LNCaP clone FGC (cell line): ENCODE measurements at places on chromosomes 1 and 21.

GRCh38 chr1:43879414-43879813 lies 54.2 kb upstream of the ARTN start:
- DNase-seq = no peak

GRCh38 chr1:245871915-245872314 lies 635.2 kb downstream of the SMYD3 start:
- DNase-seq = no peak

- peak; percentile 49 for DNase-seq
Observed at GRCh38 chr21:18157406-18157805, 87.2 kb upstream of the CHODL start.

- DNase-seq = no peak
Observed at GRCh38 chr1:35499652-35500176, 57.5 kb downstream of the KIAA0319L start.

GRCh38 chr1:150514913-150515327 lies 632 bp upstream of the FALEC start:
- DNase-seq = no peak

- no peak for DNase-seq
Observed at GRCh38 chr1:10514490-10515235, 39.9 kb downstream of the PEX14 start.

- DNase-seq = no peak
Observed at GRCh38 chr1:20271498-20272400, 18.9 kb upstream of the VWA5B1 start.

- DNase-seq = peak; percentile 8
Observed at GRCh38 chr1:151945725-151946722, 36.7 kb upstream of the THEM4 start.

GRCh38 chr1:18583326-18583941 lies 47.2 kb upstream of the PAX7 start:
- no peak for DNase-seq

DNA sequence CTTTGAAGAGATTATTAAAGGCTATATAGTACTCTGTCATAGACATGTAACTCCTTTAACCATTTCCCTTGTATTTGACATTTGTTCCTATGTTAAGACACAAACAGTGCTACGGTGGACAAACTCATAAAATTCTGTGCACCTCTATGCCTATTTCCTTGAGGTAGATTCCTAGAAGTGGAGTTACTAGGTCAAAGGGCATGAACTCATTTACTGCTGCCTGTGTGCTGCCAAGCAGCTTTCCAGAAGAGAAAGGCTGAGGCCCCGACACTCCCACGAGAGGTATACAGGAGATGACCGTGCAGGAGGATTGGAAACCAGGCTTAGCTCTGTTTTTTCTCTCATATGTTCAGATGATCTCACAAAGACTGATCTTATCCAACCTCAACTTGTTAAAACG lies 34.4 kb upstream of the TENT5C start:
- no peak for DNase-seq

- DNase-seq = no peak
Observed at GRCh38 chr1:25944986-25945385, 38.8 kb upstream of the STMN1 start.

DNA sequence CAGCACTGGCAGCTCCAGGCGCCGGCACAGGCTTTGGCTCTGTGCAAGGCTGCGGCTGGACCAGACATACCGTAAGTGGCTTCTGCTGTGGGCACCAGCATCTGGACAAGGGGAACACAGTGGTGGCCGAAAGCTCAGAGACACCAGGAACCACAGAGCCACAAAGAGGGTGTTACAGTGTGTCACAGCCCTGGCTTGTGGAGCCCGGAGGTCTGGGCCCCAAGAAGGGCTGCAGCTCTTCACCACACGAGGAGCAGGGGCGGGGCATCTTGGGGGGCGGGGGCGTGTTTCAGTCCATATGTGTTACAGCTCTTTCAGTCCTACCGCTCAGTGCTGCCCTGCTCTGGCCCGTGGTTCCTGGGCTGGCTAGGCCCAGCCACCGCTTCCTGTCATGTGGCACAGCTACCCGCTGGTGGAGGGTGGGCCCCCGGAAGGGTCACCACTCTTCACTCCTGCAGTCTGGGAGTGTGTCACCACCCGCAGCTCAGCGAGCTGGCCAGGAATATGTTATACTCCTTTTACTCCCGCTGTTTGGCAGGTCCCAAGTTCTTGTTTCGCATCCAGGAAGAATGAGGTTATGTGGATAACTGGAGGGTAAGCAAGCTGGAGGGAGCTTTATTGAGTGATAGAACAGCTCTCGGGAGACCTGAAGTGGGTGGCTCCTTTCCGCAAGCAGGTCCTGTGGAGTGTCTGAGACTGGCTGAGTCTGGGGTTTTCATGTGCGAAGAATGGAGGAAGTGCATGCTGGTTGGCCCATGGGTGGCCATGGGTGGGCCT lies 3.3 kb upstream of the LSM10 start:
- no peak for DNase-seq

DNA sequence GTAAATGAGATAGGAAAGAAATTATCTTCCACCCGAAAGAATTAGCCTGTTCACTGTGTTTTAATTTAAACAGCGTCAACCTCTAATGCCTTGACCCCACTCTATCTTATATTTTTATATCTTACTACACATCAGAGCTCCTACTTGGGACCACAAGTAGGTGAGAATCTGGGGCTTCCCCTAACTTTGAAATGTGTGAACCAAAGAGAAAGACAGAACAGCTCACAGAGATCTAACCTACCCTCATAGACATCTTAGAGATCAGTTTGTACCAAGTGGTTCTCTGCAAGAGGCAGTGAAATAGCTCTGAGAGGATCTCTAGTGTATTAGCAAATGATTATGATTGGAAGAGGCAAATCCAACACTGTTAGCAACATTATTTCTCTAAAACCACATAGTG lies 31.0 kb upstream of the IFI16 start:
- no peak for DNase-seq

- DNase-seq = no peak
Observed at GRCh38 chr1:66412704-66413103, 121.2 kb upstream of the SGIP1 start.

DNA sequence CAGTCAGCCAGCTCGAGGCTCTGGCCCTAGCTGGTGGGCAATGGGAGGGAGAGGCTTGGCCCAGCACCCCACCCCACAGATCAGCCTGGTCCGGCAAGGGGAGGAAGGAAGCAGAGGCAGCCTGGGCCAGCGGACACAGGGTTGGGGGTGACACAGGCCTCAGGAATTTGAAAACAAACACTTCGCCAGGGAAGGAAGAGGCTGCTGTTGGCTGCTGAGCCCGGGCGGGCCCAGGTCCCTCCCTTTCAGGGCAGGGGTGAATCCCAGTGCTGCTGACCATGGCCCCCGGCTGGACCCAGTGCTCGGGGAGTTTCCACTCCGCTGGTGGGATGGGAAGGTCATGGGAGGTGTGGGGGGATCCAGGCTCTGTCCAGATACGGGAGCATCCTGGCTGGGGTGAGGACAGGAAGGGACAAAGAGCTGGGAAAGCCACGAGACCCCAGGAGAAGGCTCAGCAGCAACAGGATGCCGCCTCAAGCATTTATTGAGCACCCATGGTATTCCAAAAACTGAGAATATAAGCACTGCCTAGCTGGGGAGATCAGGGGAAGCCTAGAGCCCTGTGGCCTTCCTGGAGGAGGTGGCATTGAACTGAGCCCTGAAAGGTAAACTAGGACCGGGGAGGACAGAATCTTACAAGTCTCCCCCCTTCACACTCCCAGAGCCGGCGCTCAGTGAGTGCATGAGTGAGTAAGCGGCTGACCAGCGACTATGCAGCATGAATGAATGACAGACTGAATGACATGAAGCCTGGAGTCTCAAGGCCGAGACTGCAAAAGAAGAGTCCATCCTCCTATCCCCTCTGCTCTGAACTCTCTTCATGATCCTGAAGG lies 26.2 kb upstream of the EPHA2 start:
- DNase-seq = no peak

DNA sequence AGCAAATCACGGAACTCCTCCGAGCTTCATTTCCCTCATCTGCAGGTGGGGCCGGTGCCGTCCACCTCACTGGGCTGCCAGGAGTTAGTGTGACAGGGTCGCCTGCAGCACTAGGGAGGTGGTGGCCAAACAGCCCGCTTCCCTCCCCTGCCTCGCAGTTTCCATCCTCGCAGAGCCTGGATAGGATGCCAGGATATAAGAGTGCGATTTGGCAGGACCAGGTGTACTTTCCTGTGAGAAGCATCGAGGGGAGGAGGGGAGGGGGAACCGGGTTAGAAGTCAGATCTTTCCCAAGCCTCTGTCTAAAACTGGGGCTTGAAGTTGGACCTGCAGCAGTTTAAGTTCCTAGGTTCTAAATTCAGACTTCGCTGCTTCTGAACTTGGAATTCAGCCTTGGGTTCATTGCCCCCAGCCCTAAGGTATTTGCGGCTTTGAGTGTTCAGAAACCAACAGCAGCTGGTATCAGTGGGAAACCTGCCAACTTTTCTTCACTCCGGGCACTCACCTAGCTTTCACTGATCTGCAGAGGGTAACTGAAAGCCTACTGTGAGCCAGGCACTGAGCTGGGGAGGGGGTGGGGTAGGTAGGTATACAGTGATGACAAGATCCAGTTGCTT lies 1.7 kb upstream of the JUN start:
- peak; percentile 81 for DNase-seq

GRCh38 chr1:208525417-208525816 lies 281.2 kb upstream of the PLXNA2 start:
- no peak for DNase-seq

DNA sequence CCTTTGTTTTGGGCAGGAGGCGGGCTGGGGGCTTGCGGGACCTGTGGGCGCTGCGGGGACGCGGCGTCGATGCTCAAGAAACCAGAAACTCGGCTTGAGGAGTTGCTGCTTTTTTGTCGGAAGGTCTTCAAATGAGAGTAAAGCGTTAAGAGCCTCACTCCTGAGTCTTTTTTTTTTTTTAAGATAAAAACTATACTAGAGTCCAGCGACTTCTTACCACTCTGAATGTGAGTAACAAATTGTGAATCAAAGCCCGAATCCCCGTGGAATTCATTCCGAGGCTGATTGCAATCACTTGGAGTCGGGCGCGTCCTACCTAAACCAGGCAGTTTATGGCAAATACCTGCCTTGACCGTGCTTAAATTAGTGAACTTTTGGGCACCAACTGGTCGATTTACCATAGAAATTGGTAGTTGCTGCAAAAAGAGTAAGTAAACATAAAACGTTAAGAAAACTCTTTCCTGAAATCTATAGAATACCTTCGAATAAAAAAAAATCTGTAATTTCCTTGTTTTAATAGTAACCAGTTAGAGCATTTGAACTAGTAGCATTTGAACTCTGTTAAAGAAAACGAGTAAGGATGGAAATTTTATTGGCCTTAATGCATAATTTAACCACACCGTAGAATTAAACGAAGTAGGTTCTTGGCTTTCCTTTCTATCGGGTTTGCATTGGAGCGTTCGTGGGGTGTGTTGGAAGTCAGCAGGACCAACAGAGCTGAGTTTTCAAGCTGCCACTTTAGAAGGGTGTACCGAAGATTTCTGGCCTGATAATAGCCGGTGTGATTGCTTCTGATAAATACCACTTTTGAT lies 769 bp downstream of the GPSM2 start:
- DNase-seq = no peak

GRCh38 chr1:201448990-201449389 lies 20.0 kb downstream of the PHLDA3 start:
- no peak for DNase-seq

DNA sequence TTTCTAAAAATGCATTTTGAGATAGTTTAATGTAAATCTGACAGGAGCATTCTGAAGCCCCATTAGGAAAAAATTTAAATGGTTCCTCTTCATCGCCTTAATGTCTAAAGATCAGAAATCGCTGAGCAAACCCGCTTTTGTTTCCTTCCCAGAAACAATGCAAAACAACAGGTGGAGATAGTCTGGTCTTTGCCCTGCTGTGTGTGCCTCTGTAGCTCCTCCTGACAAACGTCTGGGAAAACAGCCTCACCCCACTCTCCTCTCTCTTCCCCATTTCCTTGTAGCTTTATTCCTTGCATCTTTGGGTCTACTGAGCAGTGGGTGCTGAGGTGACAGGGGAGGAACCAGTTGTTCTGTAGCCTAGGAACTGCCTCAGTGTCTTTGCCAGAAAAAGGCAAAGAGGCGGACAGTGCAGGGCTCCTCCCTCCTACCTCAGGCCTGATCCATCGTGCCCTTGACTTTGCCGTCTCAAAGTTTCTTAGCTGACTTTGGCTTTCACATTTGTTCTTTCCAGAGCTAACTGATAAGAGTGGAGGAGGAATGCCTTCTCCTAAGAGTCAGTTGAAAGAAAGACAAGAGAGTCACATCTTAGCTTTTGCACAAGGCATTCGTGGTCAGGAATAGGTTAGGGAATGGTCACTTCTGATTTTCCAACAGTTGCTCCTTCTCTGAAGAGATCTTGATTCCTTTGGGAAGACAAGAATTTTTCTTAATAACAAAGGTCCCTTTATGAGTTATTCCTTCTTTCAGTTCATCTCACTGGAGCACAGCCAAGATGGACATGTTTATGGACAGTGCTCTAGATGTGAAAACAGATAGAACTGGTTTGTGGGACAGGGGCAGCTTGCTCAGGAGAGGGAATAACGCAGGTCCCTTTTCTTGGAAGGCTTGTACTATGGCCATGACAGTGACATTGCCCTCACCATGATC lies 24.9 kb downstream of the SYT11 start:
- DNase-seq = peak; percentile 74

DNA sequence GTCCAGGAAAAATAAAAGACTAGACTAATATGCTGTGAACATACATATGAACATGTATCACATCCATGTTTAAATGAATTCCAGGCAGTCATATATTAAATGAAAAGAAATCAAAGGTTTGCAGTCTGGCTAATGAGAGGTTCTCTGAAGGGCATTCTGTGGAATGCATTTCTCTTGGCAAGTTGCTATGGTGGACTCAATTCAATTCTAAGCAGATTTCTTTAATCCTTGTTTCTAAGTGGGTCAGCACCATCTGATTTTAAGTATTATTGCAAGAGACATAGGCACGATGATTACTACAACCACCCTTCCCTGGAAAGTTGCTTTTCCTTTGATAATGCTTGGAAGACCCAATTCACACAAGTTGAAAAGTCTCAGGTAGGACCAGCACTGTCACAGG lies 23.9 kb upstream of the ABCA4 start:
- DNase-seq = no peak

GRCh38 chr1:232278925-232279324 lies 351.0 kb downstream of the SIPA1L2 start:
- DNase-seq = no peak

- peak; percentile 27 for DNase-seq
Observed at GRCh38 chr1:79079770-79080169, 73.2 kb upstream of the ADGRL4 start.

- no peak for DNase-seq
Observed at GRCh38 chr1:79005945-79006344, 585 bp downstream of the ADGRL4 start.
